Mesothelial cell of epicardium (in vitro differentiated cells): ENCODE measurements at places on chromosomes 5 and 9. TPM values are rescaled to one million over a fixed set of nuclear protein-coding genes. Genes with fewer than 3 reads are reported as not detected.

The PCDHA10 gene
- 18.6 to 20.1 TPM (median 19.8 TPM) in 3 replicates for total RNA-seq

The SLC46A2 gene
- not detected in 3 replicates for total RNA-seq

The LCN15 gene
- 1.3 to 3.5 TPM (median 1.9 TPM) in 3 replicates for total RNA-seq

The PCDHB9 gene
- total RNA-seq, result 14.5 to 16.0 TPM (median 15.1 TPM) in 3 replicates

The KCTD16 gene
- total RNA-seq, result 3.9 to 4.8 TPM (median 4.5 TPM) in 3 replicates

The ARID3C gene
- 0.42 to 0.80 TPM in 2 of 3 replicates, not detected in the other for total RNA-seq

The OGN gene
- total RNA-seq, result 2.2 to 3.1 TPM (median 2.6 TPM) in 3 replicates

The IFNA2 gene
- total RNA-seq, result 0.34 to 0.62 TPM (median 0.58 TPM) in 3 replicates

The DHX29 gene
- 22.4 to 25.1 TPM (median 23.7 TPM) in 3 replicates for total RNA-seq

The SPATA31D4 gene
- total RNA-seq, result not detected in 3 replicates

GRCh38 chr9:94881940-94882339, 155.4 kb downstream of the AOPEP start:
- H3K36me3 ChIP-seq, result no peaks in the 10 kb centered on the region
- peaks cover 57% of the 10 kb centered on the region for H3K4me1 ChIP-seq
- peak overlapping the region; percentile 26 for H3K27ac ChIP-seq
- H3K4me3 ChIP-seq, result no peak overlapping the region

- H3K27ac ChIP-seq, result peak overlapping the region; percentile 87
- peaks cover 38% of the 10 kb centered on the region for H3K4me1 ChIP-seq
Observed at GRCh38 chr5:177479774-177480173, 6.3 kb upstream of the DBN1 start.

DNA sequence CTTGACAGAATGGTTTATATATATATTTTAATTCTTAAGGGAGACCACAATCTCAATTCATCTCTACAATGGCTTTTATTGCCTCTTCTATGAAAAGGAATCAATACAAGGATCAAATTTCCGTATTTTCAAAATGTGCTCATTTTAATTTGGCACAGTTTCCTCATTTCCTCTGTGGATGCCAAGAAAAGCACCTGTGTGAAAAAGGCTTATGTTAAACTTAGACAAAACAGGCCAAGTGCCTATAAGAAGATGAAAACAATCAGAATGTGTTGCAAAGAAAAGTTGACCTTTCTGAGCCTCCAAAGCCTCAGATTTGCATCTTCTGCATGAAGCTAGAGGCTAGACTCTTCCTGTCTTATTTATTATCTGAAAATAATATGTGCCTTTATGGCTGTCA, 173.7 kb upstream of the SLC12A2 start:
- no peak overlapping the region for H3K4me3 ChIP-seq
- H3K4me1 ChIP-seq, result peaks cover 1% of the 10 kb centered on the region

DNA sequence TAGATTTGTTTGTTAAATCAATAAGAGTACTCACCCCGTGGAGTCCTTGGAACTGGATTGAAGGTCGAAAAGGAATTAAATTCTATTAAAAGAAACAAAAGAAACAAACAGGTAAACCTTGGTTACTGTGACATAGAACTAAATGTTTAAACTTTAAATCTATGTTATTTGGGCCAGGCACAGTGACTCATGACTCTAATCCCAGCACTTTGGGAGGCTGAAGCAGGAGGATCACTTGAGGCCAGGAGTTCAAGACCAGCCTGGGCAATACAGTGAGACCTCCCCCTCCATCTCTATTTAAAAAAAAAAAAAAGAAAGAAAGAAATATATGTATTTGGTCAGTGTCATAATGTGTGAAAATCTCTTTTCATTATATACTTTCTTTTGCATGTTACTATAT, 18.7 kb downstream of the ELL2 start:
- no peak overlapping the region for H3K27ac ChIP-seq
- no peak for DNase-seq
- H3K4me3 ChIP-seq, result no peak overlapping the region
- no peaks in the 10 kb centered on the region for H3K36me3 ChIP-seq
- peaks cover 10% of the 10 kb centered on the region for H3K4me1 ChIP-seq
- no peaks in the 10 kb centered on the region for H3K27me3 ChIP-seq

GRCh38 chr9:969310-970150, 6.9 kb upstream of the DMRT3 start:
- H3K27ac ChIP-seq, result peak overlapping the region; percentile 28
- peak overlapping the region; percentile 56 for H3K4me3 ChIP-seq
- no peaks in the 10 kb centered on the region for H3K36me3 ChIP-seq
- DNase-seq, result no peak

GRCh38 chr5:43305948-43306565, 7.2 kb downstream of the HMGCS1 start:
- H3K4me1 ChIP-seq, result peaks cover 79% of the 10 kb centered on the region
- H3K27ac ChIP-seq, result peak overlapping the region; percentile 77
- H3K27me3 ChIP-seq, result no peaks in the 10 kb centered on the region
- no peak for DNase-seq
- H3K4me3 ChIP-seq, result no peak overlapping the region

- H3K27ac ChIP-seq, result no peak overlapping the region
- H3K27me3 ChIP-seq, result no peaks in the 10 kb centered on the region
- H3K4me3 ChIP-seq, result no peak overlapping the region
- DNase-seq, result no peak
- H3K36me3 ChIP-seq, result peaks cover under 1% of the 10 kb centered on the region
- peaks cover 28% of the 10 kb centered on the region for H3K4me1 ChIP-seq
Observed at GRCh38 chr9:110582156-110582555, 2.6 kb upstream of the SVEP1 start.

DNA sequence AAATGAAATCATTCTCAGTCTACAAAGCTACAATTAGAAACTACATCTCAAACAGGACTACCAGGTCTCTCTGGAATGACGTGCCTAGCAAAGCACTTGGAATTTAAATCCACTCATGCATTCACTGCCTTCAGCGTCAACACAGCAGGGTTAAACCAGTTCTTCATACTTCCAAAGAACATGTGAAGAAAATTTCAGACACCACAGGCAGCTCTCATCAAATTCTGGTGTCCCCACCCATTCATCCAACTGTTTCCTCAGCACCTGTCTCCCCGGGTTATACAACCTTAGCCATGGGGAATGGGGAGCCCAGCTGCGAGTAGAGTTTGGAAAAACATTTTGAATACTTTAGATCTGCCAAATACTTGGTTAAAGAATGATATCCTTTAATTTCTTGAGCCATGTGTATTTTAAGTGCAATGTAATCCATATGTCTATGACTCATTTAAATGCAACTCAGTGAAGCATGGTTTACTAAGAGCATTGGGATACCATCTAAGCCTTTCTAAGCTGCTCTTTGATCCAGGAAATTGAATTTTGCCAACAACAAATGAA, 17.5 kb downstream of the ADAM19 start:
- DNase-seq, result no peak
- H3K27me3 ChIP-seq, result no peaks in the 10 kb centered on the region
- peaks cover 2% of the 10 kb centered on the region for H3K4me1 ChIP-seq
- H3K4me3 ChIP-seq, result no peak overlapping the region

DNA sequence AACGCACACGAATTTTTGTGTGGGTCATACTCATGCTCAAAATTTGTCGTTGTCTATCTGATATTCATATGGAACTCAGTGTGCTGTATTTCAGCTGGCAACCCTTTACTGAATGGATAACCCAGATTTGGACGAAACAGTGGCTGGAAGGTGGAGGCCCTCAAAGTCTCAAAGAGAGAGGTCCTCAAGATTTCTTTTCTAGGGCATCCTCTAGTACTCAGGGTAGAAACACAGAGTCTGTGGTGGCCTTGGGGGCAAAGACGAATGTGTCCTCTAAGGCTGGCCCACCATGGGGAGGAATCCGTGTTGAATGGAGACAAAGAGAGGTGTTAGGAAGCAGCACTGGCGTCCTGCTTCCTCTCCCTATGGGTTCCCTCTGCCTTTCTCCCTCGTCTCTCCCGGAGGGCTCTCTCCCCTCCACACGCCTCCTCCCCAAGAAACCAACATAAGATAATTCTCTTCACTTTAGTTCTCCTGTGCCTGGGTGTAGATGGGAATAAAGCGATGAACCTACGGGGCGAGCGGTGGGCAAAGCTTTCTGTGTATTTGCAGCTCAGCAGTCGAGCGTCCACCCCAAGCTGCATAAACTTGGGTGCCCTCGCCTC, 333.7 kb downstream of the CWC27 start:
- no peaks in the 10 kb centered on the region for H3K27me3 ChIP-seq
- no peak overlapping the region for H3K4me3 ChIP-seq
- peaks cover 22% of the 10 kb centered on the region for H3K4me1 ChIP-seq
- no peak for DNase-seq
- no peak overlapping the region for H3K27ac ChIP-seq
- H3K36me3 ChIP-seq, result no peaks in the 10 kb centered on the region

DNA sequence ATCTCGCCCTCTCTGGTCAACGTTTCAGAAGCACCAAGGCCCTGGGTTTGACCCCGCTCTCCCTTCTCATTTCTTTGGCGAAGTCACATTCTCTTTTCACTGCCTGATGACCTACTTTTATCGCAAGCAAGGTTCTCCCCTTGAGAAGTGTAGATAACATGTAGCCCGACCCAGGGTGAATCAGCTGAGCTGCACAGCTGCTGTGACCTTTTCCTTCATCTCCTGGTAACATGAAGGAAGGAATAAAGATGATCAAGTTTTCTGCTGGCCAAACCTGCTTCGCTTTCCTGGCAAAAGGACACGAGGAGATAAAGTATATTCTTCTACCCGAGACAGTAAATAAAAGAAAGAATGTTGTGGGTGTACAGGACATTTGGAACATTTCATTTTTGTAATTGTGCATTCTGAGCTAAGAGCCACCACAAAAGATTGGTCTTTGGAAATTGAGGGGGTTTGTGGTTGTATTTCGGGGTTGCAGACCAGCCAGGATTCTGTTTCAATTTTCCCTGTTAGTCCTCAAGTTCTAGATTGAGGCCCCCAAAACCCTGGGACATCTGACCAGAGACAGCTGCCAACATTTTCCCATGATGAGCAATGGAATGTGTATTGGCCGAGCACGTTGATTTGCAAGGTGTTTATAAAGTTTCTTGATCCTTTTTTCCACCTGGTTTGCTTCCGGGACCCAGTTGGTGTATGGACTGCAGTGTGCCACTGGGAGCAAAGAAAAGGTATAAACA, 155.1 kb upstream of the ZNF462 start:
- no peak for DNase-seq
- H3K27ac ChIP-seq, result peak overlapping the region; percentile 28
- no peak overlapping the region for H3K4me3 ChIP-seq
- H3K36me3 ChIP-seq, result peaks cover 1% of the 10 kb centered on the region
- H3K4me1 ChIP-seq, result peaks cover 13% of the 10 kb centered on the region

GRCh38 chr5:87661784-87662566, 249.2 kb upstream of the CCNH start:
- no peaks in the 10 kb centered on the region for H3K27me3 ChIP-seq
- H3K4me1 ChIP-seq, result no peaks in the 10 kb centered on the region
- no peaks in the 10 kb centered on the region for H3K36me3 ChIP-seq
- no peak overlapping the region for H3K4me3 ChIP-seq
- no peak for DNase-seq
- no peak overlapping the region for H3K27ac ChIP-seq

GRCh38 chr9:108579757-108580439, 275.9 kb downstream of the ACTL7B start:
- no peaks in the 10 kb centered on the region for H3K36me3 ChIP-seq
- H3K4me1 ChIP-seq, result no peaks in the 10 kb centered on the region
- peaks cover 56% of the 10 kb centered on the region for H3K27me3 ChIP-seq
- H3K27ac ChIP-seq, result no peak overlapping the region

DNA sequence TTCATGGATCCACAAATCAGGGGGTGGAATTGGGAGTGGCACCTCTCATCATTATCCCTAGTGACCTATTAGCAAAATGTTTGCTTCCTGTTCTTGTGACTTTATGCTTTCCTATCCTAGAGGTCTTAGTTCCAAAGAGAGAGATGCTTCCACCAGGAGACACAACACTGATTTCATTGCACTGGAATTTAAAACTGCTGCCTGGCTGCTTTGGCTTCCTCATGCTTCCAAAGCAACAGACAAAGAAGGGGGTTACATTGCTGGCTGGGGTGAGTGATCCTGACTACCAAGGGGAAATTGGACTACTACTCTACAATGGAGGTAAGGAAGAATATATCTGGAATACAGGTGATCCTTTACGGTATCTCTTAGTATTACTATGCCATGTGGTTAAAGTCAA, 69.2 kb upstream of the SH3GL2 start:
- H3K27ac ChIP-seq, result no peak overlapping the region
- DNase-seq, result no peak
- H3K36me3 ChIP-seq, result no peaks in the 10 kb centered on the region
- no peaks in the 10 kb centered on the region for H3K27me3 ChIP-seq
- no peaks in the 10 kb centered on the region for H3K4me1 ChIP-seq

DNA sequence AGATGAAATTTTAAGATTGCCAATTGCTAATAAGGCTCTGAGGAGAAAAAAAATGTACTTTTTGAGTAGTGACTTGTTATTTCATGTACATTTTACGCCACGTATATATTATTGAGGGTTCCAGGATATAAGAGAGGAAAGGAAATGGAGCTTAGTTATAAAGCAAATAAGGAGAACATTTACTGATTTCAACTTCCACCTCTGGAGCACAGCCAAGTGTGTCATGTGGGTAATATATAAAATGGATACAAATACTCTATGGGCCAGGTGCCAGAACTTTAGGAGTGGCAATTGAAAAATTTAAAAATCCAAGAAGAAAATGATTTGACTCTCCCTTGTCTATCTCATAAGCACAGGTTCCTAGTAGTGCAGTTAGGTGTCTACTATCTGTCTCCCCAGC, 45.0 kb upstream of the VLDLR start:
- H3K4me3 ChIP-seq, result no peak overlapping the region
- peaks cover 38% of the 10 kb centered on the region for H3K4me1 ChIP-seq
- no peaks in the 10 kb centered on the region for H3K36me3 ChIP-seq
- peak overlapping the region; percentile 47 for H3K27ac ChIP-seq
- no peaks in the 10 kb centered on the region for H3K27me3 ChIP-seq
